ENCODE measurements at places on chromosomes 1 and 21.

DNA sequence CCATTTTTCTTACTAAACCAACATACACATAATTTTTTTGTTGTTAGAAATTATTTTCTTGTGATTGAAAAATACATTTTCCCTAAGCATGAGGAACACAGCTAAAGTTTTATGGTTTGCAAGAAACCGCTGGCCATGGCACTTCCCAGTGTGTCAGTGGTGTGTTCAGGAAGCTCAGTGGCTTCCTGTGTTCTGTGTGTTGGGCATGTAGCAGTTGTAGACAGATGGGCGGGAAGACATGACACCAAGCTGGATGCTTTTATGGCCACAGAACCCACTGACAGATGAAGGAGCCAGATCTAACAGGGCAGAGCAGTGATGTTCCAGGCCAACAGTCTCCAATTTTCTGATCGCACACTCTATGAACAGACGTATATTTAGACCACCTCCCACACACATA lies 119.8 kb downstream of the GALNT2 start:
- no peak for DNase-seq

DNA sequence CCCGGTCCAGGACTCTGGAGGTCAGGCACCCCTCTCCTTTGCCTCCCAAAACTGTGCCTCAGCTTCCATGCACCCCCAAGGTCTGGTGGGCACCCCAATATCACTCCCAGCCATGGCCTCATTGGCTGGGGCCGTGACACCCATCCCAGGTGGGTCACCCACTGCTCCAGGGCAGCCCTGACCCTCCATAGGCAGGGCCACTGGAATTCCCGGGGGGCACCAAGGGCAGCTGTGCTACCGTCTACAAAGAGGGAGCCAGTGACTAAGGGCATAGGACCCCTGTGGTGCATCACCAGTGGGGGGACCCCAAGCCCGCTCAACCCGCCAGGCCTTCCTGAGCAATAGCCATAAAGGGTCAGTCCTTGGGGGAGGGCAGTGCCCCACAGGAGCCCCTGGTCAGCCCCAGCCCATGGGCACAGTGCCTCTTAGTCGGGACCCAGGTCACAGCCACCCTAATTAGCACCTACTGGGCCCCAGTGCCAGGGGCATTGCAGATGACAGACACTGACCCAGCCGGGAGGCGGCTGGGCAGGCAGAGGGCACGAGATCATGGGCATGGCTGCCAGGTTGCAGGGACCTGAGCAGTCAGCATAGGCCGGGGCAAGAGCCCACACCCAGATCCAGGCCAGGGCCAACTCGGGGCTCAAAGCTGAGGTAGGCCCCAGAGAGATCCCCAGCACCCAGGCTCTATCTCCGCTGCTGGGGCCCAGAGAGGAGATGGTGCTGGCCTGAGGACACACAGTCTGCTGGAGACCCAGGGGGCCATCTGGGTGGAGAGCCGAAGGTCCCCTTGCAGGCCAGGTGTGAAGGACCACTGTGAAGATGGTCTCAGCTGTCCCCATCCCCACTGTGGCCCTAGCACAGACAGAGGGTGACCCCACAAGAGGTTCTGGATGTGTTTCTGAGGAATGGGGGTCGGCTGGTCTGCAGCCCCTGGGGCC lies 19.0 kb upstream of the ARF1 start:
- DNase-seq = no peak

GRCh38 chr21:44778094-44778493 lies 23.5 kb downstream of the UBE2G2 start:
- DNase-seq = no peak

GRCh38 chr1:55720261-55720660 lies 505.1 kb upstream of the USP24 start:
- no peak for DNase-seq

DNA sequence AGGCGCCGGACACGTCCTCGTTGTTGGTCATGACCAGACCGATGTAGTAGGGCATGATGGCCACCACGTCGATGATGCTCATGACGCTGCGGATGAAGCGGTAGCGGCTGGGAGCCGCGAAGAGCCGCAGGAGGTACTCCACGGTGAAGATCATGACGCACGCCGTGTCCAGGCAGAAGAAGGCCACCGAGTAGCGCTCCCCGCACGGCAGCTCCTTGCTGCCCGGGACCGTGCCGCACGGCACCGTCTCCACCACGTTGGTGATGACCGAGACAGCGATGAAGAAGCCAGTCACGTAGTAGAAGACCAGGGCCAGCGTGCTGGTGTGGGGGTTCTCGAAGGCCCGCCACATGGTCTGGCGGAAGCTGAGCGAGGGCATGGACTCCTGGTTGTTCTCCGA lies 7.6 kb downstream of the KCND3 start:
- no peak for DNase-seq

DNA sequence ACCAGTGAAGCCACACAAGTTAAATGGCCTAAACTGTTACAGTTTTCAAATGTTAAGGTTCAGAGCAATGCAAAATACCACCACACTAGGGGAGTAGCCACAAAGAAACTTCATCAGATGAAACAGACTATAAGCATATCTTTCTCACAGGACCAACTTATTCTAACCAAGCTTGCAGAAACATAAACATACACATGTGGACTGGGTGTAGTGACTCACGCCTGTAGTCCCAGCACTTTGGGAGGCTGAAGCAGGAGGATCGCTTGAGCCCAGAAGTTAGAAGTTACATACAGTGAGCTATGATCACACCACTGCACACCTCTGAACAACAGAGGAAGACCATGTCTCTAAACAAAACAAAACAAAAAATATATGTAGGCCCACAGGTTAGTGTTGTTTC lies 17.3 kb downstream of the WDR47 start:
- no peak for DNase-seq

- DNase-seq = no peak
Observed at GRCh38 chr1:25818569-25818968, 1.2 kb upstream of the MTFR1L start.

- no peak for DNase-seq
Observed at GRCh38 chr1:239930686-239931262, 160.9 kb upstream of the FMN2 start.

- DNase-seq = no peak
Observed at GRCh38 chr1:50970509-50970887, 453 bp downstream of the CDKN2C start.

GRCh38 chr1:10064416-10065343 lies 31.9 kb downstream of the UBE4B start:
- DNase-seq = no peak

DNA sequence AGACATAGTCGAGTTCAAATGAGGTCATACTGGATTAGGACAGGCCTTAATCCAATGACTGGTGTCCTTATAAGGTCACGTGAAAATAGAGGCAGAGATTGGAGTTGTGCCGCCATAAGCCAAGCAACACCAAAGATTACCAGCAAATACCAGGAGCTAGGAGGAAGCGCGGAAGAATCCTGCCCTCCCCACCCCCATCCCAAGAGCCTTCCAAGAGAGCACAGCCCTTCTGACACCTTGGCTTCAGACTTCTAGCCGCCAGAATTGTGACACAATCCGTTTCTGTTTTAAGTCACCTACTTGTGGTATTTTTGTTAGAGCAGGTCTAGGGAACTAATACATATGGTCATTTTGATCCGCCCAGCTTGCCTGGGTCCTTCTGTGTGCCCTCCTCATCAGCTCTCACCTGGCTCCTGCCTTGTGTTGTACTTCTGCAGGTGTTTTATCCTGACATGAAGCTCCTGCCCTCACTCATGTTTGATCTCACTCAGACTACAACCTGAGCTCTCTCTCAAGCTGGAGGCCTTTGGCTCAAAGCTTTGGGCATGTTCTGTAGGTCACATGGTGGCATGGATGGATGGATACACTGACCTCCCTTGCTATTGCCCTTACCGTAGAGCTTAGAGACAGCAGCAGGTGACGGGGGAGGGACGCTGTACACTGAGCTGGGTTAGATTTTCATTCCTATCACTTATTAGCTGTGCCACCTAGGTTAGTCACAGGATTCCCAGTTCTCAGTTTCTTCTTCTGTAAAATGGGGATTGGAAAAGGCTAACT lies 10.7 kb upstream of the NUAK2 start:
- no peak for DNase-seq

DNA sequence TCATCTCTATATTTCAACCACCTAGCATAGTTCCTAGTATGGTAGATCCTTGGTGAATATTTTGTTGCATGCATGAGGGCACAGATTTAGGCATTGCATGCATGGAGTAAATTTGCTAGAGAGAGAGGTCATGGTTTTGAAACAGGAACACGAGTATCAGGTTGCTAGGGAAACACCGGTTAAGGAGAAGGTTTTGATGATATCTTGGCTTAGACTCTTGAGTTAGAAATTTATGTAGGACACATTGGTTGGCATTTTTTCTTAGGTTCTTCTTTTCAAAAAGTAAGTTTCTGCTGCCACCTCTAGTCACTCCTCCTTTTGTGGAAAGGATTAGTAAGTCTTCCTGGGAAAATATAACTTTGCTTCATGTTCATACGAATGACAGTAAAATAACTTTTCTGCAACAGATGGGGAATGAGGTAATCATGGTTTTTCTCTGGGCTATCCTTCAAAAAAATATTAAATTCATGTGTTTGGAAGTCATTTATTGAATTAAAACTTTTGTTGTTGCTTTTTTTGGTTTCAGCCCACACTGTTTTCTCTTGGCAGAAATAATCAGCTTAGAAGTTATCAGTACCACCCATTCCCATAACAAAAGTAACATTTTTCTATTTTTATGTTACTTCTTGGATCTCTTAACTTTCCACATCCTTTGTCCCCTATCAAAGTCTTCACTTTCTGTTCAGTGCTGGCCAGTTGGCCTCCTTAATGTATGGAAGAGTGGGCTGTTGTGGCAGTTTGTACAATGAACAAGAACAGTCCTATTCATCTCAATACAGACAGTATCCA lies 97.3 kb downstream of the PLA2G4A start:
- DNase-seq = no peak

DNA sequence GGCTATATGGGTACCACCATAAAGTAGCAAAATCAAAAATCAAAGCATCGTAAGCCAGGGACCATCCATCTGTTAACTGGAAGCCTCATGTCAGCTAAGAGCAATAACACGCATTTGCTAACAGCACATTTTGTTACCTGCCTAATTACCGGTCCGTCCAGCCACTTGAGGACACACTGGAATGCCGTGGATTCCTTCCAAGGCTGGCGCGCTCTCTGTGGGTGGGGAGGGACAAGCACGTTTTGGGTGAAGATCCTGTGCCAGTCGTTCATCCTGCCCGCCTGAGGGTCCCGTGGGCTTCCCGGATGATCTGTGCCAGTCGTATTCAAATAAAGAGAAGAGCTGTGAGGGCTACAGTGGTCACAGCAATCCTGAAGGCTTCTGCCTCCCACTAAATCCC lies 6.2 kb downstream of the NPHP4 start:
- DNase-seq = no peak

GRCh38 chr21:32599091-32599490 lies 13.1 kb downstream of the CFAP298 start:
- no peak for DNase-seq

DNA sequence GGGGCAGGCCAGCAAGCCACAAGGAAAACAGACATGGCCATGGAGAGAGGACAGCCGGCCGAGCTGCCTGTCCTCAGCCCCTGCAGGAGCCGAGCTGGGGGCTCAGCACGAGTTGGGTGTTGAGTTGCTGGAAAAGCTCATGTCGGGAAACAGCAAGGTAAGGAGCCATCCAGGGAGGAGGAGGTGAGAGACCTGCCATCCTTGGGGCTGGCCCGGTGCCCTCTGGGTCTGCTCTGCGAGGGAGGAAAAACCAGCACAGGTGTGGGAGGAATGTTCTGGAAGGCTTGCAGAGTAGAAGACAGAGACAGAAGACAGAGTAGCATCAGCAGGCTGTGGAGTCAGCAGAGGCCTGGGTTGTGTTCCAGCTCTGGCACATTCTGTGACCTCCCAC lies 548.8 kb downstream of the PTPRU start:
- no peak for DNase-seq

DNA sequence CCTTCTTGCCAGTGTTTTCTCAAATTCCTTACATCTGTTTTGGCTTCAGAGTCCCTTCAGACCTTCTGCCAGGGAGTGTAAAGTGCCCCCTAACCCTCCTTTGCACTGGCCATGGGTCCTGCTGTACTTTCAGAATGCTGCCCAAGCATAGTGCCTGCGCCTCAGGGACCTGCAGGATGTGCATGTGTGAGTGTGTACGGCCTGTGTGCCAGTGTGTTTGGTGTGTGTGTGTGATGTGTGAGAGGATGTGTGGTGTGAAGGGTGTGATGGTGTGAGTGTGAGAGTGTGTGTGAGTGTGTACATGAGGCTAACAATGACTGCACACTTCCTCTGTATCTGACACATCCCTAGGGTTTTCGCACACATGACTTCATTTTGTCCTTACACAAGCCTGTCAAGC lies 265.8 kb upstream of the RAB4A start:
- no peak for DNase-seq

GRCh38 chr1:47883963-47884362 lies 113.2 kb downstream of the TRABD2B start:
- no peak for DNase-seq

- DNase-seq = no peak
Observed at GRCh38 chr1:83931658-83932253, 67.2 kb downstream of the TTLL7 start.

DNA sequence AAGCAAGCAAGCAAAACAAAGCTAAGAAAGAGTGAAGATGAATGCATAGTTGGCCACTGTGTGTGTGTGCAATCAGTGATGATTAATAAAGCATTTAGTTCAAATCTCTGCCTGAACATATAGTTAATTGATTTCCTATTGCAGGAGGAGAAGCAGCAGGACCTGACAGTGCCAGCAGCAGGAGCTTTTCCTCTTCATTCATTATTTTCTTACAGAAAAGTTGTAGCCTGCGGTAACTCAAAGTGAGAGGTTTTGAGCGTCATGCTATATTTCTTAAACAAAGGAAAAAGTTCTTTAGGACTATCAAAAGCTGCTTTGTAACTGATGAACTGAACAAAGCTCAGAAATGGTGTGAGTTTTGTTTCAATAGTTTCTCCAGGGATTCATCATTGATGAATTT lies 379.9 kb downstream of the PTBP2 start:
- no peak for DNase-seq

DNA sequence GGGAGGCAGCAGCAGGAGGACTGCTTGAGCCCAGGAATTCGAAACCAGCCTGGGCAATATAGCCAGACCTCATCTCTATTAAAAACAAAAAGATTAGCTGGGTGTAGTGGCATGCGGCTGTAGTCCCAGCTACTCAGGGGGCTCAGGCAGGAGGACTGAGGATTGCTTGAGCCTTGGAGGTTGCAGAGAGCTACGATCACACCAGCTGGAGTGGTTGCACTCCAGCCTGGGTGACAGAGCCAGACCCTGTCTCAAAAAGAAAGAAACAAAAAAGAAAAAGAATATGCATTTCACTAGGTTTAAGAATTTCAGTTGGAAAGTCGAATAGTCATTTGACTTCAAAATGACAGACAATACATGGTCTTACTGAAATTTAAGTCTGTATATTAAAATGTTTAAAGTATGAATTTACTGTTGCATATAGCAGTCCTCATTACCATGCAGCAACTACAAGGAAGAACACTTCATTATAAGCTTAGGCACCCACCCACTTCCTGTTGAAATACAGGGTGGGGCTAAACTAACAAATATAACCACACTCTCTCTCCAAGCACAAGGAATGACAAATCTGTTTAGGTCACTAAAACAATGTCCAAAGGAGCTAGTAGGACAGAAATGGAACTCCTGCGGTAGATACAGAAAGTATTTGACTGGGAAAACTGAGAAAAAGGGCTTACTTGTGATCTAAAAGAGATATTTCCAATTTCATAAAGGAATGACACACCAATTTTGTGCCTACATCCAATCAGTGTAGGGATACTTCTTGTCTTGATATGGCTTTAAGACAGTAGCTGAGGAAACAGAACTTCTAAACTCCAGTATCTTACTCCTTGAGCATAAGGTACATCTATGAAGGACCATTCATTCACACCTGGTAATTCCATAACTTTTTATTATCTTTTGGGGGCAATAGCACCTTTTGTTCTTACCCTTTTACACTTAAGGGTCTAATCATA lies 44.1 kb downstream of the GPR3 start:
- DNase-seq = no peak

Measured in stimulated activated CD8-positive, alpha-beta memory T cell treated with anti-CD3 and anti-CD28 coated beads, Interleukin-4, amount 100 ng/mL, for 48 hours (primary cell).